NCI-H1092 (cell line): ENCODE measurements at places on chromosomes 1 and 21.

- no peak for DNase-seq
Observed at GRCh38 chr1:183808296-183809027, 3.5 kb downstream of the RGL1 start.

DNA sequence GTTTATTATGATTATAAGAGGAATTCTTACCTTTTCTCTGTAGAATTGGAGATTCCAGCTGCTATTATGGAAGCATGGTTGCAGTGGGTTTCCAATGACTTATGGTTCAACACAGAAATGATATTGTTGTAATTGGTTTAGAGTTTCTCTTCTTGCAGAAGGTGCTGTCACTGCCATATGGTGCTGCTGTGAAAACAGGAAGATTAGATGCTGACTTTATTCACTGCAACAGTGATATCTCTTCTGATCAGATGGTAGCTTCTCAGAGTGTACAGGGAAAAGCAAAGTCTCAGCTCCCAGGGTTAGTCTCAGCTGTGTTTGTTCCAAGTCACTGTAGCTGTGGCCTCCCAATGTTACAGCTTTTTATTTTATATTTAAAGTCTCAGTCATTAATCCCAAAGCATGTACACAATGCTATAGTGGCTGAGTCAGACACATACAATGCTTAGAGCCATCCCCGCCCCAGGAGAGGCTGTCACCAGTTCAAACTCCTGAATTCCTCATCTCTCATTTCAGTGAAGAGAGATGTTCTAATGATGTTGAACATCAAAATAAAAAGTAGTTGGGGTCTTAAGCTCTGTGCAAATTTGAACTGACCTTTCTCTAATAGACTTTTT, 42.7 kb upstream of the RGS2 start:
- DNase-seq, result no peak

GRCh38 chr1:191907121-191907520, 251.1 kb upstream of the RGS18 start:
- no peak for DNase-seq

DNA sequence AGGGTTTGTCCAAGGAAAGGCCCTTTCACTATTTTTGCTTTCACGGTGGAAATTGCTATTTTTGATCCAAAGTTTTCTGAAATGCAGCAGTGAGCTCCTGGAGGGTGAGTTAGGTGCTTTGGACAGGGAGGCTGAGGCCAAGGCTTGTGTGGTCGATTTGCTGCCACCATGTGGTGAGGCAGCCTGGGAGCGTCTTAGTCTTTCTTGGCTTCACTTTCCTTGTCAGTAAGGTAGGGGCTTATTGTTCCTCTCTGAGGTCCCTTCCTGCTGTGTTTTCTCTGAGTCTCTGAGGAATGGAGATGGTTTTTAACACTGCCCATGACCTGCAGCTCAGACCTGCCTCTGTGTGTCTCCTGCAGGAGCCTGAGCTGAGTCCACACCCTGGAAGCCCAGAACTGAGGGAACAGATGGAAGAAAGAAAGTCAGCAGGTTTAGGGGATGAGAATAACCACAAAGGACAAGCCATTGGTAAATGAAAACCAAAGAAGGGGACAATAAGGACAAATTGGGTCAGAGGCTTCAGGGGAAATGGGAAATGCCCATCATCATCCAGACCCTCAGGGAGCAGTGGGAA, 20.1 kb upstream of the S100A10 start:
- DNase-seq, result no peak

- DNase-seq, result no peak
Observed at GRCh38 chr1:245837718-245838117, 669.4 kb downstream of the SMYD3 start.

- no peak for DNase-seq
Observed at GRCh38 chr1:218273762-218274479, 11.2 kb upstream of the RRP15 start.

DNA sequence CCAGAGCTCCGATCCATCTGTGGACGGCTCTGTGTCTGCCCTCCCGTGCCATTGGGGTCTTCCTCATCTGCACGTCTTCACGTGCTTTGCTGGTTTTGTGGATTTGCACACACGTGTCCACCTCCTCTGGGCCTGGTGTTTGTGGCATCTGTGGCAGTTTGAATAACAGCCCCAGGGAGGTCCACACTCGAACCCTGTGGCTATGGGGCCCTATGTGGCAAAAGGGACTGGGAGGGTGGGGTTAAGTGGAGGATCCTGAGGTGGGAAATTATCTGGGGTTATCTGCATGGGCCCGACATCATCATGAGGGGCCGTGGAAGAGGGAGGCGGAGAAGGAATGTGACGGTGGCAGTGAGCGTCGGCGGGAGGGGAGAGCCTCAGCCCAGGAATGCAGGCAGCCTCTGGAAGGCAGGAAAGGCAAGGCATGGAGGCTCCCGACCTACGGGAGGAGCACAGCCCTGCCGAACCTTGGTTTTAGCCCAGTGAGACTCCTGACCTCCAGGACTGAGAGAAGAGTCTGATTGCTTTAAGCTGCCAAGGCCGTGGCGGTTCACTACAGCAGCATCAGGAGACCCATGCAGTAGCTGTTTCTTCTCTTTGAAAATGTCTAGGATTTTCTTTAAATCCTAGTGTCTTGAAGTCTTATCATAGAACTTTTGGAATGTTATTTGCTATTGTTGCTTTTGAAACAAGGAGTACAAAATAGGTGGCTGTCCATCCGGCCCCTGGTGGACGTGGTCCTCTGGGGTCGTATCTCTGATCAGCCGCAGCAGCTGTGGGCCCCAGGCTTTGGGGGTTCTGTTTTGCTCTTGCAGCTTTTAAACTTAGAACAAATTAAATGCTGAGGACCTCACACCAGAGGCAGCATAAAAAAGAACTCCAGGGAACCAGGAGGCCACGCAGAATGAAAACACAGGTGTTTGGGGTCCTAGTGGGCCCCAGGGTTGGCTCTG, 40.0 kb upstream of the LRRC3 start:
- no peak for DNase-seq

DNA sequence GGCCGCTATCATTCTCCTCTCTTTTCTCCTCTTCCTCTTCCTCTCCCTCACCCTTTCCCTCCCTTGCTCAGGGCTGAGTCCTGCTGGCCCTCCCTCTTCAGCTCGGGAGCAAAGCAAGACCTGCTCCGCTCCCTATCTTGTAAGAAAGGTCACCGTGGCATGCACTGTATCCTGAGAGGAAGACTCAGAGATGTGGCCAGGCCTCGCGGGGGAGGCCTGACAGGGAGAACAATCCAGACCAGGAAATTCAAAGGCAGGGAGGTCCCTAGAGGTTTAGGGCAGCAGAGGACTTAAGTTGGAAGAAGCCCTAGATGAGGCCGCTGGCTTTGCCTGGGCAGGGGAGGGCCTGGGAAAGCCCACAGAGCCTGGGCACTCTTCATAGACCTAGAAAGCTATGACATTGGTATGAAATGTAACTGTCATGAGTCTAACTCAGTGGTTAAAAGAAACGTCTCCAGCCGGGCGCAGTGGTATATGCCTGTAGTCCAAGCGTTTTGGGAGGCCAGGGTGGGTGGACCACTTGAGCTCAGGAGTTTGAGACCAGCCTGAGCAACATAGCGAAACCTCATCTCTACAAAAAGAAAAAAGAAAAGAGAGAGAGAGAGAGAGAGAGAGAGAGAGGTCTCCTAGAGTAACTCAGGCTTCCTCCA, 14.6 kb upstream of the PTAFR start:
- no peak for DNase-seq

DNA sequence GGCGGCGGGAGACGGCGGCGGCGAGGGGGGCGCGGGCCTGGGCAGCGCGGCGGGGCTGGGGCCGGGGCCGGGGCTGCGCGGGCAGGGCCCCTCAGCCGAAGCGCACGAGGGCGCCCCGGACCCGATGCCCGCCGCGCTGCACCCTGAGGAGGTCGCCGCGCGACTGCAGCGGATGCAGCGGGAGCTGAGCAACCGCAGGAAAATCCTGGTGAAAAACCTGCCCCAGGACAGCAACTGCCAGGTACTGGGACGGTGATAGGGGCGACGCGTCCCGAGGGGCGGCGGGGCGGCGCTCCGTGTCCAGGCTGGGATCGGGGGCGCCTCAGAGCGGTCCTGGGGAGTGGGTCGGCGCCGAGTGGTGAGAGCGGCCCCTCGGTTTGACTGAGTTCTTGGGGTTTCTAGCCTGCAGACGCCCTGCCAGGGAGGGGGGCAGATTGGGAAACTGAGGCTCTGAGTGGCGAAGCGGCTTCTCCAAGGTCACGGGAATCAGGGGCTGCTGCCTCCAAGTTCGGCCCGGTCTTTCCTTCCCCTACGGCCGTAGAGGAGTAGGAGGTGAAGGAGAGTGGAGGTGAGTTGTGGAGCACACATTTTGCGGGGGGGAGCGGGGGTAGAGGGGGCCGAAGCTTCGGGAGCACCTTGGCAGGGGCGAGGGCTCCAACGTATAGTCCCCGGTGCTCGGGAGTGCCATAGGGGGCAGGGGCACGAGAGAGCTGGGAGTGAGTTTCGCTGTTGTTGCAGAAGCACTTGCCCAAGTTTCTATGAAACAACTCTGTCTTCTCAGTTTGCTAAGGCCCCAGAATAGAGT, 508 bp downstream of the RAVER2 start:
- DNase-seq, result no peak

DNA sequence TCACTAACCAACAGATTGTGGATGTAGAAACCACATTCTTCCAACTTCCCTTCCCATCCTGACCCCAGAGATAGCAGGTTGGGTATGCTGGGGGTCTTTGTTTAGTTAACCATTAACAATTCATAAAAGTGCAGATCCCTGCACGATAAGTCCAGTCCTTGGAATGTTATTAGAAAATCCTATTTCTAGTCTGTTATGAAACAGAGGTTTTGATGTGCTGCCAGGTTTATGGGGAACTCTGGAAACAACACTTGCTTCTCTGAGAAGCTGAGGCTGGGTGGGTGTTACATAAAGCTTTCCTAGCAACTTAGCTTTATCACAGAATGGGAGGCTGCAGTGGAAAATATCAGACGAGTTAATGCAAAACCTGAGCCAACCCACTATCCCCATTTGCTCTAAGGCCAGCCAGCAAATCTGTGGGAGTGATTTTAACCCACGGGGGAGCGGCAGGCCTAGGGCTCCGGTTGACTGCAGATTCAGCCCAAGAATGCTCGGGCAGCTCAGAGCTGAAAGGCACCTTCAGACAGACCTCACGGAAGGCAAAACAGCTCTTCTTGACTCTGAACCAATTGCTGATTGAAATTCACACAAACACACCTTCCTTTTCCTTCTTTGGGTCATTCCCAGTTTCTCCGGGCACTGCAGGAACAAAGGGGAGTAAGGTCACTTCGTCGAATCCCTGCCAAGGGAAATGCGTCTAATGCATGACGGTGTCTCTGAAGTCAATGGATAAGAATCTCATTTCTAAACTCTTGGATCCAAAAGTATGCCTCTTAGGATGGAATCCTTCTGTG, 111.7 kb upstream of the IRF2BP2 start:
- DNase-seq, result no peak

DNA sequence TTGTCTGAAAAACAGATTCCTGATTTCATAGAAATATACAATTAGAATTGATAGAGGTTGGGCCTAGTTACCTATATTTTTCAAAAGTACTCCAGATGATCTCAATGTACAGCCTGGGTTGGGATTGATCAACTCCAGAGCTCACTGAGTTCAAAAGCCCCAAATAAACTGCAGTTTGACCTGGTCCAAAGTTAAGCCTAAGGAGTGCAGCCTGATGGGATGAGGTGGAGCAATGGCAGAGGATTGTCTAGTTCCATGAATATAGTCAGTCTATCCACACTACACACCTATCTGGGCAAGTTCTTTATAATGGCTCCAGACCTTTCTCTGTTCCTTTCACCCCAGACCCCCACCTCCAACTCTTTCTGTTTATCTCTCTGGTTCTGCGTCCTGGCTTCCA, 49.2 kb downstream of the C8A start:
- DNase-seq, result no peak

DNA sequence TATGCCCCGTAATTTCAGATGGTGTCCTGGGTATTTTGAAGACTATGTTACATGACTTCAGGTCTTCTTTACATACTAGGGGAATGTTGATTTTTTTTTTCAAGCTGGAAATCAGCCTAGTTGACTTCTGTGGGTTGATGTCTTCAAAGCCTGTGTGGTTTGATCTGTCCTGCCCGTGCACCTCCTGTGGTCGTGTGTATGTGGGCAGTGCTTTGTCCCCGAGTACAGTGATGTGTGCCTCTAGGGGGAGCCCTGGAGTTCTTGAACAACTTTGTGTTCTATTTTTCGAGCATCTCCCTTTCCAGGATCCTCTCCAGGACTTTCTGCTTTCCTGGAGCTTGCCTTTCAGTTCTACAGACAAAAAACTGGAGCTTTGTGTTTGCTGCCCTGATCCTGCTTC, 28.9 kb downstream of the OBSCN start:
- no peak for DNase-seq
